Foreskin fibroblast (primary cell): ENCODE measurements at places on chromosomes 3 and 15.

GRCh38 chr15:75161917-75162414, 39.7 kb upstream of the C15orf39 start:
- DNase-seq: peak; percentile 44

GRCh38 chr15:37130356-37130755, 30.0 kb upstream of the MEIS2 start:
- DNase-seq: no peak

DNA sequence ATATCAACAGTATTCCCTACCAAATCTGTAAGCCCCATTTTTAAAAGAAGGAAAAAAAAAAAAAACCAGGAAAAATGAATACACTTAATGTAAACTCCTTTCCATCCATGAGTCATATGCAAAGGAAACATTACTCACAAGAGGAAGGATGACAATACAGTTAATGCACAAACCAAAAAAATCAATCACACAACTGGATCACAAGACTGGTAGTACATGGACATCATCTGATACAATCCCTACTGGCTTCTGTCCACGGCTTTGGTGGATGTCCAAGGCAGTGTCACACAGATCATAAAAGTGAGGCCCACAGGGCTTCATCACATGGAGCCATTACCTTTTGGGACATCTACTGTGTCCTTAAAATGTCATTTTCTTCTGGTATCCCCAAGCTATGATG, 44.0 kb downstream of the SUCLG2 start:
- peak; percentile 82 for DNase-seq

DNA sequence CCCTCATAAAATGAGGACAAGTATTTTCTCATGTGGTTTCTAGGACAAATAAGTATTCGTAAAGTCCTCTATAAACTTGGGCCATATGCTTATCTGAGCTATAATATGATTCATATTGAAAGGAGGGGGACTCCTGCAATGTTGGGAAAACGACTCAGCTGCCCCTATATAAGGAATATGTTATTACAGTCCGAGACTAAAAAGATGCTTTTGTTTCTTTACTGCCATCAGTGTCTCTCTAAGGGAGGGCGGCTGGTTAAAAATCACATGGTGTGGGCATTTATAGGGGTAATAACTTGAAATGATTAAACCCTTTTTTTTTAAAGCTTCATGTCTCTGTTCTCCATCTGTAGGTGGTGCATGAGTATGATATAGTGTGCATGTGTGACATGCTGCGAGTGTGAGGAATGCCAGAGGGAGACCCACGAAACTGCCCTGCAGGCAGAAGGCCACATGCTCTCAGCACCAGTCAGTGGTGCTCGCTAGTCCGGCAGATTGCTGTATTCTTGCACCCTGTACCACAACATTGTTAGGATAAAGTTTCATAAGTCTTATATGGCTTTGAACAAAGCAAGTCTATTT, 256.0 kb upstream of the CTDSPL start:
- no peak for DNase-seq

DNA sequence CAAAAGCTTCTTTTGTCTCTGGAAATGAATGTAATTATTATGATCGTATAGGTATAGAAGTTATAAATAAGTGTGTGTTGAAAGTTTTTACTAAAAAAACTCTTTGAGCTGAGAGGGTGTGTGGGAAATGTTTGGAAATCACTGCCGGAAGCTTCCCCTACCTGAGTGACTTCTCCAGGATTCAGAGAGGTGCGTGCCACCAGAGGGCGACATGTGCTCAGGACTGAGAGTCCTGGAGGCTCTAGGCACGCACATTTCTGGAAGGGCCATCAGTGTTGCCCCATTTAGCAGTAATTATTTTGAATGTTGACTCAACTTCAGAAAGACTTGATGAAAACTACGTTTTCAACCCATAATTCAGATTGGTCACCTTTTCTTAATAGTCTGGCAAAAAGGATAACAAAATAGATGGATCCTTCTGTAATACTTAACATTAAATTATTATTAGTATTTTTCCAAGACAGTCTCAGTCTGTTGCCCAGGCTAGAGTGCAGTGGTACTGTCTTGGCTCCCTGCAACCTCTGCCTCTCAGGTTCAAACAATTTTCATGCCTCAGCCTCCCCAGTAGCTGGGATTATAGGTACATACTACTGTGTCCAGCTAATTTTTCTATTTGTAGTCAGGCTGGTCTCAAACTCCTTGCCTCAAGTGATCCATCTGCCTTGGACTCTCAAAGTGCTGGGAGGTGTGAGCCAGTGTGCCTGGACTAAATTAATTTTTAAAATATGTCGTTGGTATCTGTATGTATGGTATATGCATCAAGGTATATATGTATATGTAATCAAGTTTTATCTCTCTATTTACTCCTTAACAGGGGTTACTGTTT, 34.5 kb downstream of the GPR171 start:
- DNase-seq: peak; percentile 43

DNA sequence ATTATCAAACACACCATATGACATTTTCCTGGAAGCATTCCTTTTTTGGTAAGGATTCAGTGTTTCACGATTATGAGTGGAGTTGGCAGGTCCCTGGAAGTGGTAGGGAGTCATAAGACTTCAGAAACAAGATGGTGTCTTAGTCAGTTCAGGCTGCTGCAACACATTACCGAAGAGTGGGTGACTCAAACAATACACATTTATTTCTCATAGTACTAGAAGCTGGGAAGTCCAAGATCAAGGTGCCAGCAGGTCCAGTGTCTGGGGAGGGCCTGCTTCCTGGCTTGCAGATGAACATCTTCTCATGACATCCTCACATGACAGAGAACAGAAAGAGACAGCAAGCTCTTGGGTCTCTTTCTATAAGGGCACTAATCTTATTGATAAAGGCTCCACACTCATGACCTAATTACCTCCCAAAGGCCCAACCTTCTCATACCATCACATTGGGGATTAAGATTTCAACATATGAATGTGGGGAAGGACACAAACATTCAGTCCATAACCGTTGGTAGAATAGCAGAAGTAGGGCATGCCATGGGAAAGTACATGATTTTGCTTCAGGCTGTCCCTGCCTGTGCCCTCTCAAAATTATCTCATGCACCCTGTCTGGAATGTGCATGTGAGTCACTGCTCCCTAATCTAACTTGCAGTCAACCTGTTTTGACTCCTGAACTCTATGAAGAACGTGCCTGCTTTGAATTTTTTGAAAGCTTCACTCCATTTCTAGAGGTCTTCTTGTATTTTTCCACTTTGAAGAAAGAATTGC, 72.5 kb downstream of the GTPBP8 start:
- no peak for DNase-seq

GRCh38 chr3:52281981-52282801, 3.7 kb upstream of the WDR82 start:
- peak; percentile 77 for DNase-seq

DNA sequence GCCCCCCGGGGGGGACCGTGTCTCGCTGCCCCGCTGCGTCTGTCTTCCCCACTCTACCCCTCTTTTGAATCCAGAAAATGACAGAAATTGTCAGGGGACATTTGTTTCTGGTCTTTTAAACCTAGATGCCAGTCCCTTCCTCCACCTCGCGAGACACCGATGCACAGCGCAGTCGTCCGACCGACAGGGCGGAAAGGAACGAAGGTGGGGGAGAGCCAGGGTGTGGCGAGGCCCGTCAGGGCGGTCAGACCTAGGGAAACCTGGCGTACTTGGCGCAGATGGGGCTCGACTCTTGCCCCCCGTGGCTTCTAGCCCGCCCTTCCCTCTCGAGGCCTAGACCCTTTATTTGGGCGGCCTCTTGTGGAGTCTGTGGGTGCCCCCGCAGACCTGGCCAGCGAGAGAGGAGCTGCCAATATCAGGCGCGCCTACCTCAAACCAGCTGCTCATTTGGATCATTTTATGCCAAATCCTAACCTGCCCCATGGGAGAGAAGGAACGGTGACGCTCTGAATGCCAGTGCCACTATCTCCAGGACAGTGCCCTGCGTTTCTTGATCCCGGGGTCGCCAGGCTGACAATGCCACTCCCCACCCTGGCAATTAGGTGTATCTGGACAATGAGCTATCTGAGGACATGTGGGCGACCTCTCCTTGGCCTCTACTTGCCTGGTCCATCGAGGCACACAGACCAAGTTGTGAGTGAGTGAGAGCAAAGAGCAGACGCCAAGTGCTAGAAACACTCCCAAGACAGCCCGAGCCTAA, 500 bp upstream of the RAB6B start:
- DNase-seq: peak; percentile 33

- no peak for DNase-seq
Observed at GRCh38 chr15:47119349-47119748, 598.0 kb upstream of the SEMA6D start.

GRCh38 chr3:112539825-112540650, 21.7 kb downstream of the ATG3 start:
- DNase-seq: no peak

DNA sequence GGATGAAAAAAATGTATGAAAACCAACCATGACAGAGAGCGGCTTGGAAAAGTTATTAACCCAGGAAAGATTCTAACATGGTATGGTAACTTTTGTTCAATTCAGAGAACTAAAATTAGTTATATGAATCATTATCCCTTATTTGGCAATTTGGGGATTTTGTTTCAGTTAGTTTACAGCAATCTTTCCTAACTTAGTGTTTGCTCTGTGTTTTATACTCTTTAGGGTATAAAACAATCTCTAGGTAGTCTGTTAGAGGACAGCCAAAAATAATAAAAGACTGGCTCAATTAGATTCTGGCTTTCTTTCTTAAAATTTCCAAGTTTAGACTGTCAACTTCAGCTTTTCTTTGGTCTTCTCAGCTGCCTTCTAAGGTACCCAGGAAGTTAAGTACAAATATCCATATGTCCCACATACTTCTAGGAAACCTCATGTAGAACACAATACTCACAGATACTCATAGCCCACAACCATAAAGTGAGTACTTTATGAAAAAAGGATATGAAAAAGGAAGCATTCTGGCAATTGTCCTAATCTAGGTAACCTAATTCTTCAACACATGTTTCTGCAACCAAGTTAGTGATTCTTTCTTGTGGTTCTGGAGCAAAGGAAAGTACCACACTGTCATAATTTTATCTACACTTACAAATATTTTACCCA, 849.3 kb downstream of the ROBO1 start:
- no peak for DNase-seq

- DNase-seq: no peak
Observed at GRCh38 chr15:29942548-29942947, 120.3 kb upstream of the TJP1 start.

GRCh38 chr15:62564886-62565633, 400.0 kb upstream of the C2CD4B start:
- DNase-seq: no peak

GRCh38 chr3:49013738-49014660, 4.4 kb downstream of the DALRD3 start:
- DNase-seq: no peak

GRCh38 chr15:92937901-92938300, 37.8 kb downstream of the CHD2 start:
- no peak for DNase-seq

- no peak for DNase-seq
Observed at GRCh38 chr15:55669270-55669669, 73.7 kb downstream of the PRTG start.

DNA sequence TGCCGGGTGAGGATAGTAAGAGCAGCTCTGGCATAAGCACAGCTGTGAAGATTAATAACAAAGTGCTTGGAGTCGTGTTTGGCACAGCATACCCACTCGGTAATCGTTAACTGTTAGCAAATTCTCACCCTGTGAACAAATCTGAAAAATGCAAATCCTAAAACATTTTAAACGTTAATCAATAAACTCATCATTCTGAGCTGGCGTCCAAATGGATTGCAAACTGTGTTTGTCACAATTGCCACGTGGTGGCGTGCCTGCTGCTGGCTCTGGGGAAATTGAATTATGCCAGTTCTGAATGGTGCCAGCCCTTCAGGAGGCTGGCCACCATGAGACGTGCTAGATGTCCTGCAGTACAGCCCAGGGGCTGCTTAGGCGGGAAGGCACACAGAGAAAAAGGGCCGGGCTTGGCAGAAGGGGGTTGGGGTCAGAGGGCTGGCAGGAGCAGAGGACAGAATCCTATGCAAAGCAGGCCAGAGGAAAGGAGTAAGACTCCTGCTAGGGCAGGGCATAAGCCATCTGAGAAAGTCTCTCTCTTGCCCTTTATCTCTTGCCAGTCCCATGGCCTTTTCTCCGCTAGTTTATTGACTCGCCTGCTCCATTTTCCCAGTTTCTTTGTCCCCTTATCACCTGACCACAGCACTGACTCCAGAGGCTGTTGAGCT, 22.1 kb upstream of the POLG start:
- peak; percentile 20 for DNase-seq

GRCh38 chr15:91142106-91142744, 42.2 kb downstream of the SV2B start:
- DNase-seq: peak; percentile 1

DNA sequence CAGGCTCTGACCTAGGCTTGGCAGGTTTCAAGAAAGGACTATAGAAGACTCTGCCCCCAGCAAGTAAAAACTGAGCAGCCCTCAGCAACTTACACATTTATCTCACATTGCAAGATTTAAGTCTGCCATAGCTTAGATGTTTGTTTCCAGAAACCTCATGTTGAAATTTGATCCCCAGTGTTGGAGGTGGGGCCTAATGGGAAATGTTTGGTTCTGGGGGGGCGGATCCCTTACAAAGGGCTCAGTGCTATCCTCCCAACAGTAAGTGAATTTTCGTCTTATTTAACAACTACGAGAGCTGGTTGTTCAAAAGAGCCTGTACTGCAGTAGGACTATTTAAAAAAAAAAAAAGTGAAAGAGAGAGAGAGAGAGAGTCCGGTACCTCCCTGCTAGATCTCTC, 125.2 kb upstream of the PROK2 start:
- no peak for DNase-seq

DNA sequence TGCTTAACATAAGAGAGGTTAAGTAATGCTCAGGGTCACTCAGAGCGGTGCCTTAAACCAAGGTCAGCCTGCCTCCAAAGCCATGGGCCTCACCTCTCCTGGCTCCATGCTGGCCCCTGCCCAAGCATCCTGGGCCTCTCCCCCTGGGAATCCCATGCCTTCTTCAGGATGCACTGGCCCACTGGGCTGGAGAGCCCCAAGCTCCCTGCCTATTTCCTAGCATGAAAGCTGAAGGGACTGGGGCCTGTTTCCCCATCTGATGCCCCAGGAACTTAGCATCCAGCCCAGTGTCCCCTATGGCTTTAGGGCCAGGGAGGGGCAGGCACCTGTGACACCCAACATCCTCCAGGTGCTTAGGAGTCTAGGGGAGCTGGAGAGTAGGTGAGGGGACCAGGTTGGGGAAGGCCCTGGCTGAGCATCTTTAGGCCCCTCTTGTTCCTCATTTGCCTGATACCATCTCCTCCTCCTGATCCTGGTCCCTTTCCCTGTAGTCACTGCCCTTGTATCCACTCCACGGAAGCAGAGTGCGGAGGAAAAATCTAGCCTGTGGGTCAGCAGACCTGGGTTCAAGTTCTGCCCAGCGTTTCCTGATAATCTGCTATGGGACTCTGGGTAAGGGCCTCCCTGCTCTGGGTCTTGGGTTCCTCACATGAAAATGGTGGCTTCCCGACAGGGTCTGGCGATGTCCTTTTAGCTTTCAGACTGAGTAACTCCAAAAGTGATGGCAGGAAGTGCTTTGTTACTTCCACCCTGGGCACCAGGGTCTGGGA, 28.6 kb downstream of the EHD4 start:
- DNase-seq: no peak

- no peak for DNase-seq
Observed at GRCh38 chr15:82134461-82134860, 88.6 kb upstream of the MEX3B start.

- DNase-seq: peak; percentile 45
Observed at GRCh38 chr15:95025924-95026728, 794.8 kb downstream of the MCTP2 start.

- DNase-seq: no peak
Observed at GRCh38 chr15:35838424-35839111, 292.6 kb upstream of the DPH6 start.
